ENCODE measurements at places on chromosomes 6 and 20. TPM values are rescaled to one million over a fixed set of nuclear protein-coding genes. Genes with fewer than 3 reads are reported as not detected.

ADGB gene
- 0.06 TPM for total RNA-seq

ELOVL2 gene
- total RNA-seq: not detected

NKAIN2 gene
- not detected for total RNA-seq

LGSN gene
- total RNA-seq: not detected

DNA sequence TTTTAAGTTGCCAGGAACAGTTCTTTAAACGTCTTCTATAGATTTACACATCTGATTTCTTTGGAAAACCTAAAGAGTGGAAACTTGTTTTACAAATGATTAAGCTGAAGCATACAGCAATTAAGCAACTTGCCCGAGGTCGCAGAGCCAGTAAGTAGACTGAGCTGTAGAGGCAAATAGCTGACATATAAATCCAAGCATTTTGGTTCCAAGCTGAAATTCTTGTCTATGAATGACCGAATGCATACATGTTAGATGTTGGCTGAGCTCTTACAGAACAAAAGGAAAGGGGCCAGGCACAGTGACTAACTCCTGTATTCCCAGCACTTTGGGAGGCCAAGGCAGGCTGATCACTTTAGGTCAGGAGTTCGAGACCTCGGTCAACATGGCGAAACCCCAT is 101.8 kb upstream of the SGK1 start:
- no peak for DNase-seq

DNA sequence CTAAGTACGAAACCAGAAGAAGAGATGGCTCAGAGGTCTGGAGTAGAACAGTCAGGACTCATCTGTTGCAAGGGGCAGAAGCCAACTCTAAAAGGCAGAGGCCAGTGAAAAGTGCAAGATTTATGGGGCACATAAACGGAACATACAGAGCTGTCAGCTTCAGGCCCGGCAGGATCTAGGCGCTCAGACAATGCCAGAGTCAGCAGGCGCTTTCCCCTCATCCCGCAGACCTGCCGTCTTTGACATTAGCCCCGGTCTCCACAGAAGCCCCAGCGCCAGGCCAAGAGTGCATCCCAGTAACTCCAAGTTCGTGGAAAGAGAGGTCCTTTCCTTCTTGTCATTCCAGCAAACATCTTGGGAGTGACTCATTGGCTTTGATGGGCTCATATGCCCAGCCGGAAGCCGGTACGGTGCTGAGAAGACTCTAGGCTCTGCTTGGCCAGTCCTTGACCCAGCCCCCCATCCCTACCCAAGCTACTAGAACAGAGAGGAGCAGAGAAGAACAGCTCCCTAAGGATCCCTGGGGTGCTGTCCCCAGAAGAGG is 260.9 kb downstream of the TAF4 start:
- DNase-seq: no peak

GRCh38 chr6:71040043-71040442 is 83.2 kb upstream of the B3GAT2 start:
- no peak for DNase-seq
